ENCODE measurements at places on chromosomes 4 and X.

GRCh38 chr4:109233570-109233969, 68.9 kb downstream of the COL25A1 start:
- DNase-seq = no peak

- no peak for DNase-seq
Observed at GRCh38 chrX:111695297-111695880, 14.4 kb downstream of the ALG13 start.

DNA sequence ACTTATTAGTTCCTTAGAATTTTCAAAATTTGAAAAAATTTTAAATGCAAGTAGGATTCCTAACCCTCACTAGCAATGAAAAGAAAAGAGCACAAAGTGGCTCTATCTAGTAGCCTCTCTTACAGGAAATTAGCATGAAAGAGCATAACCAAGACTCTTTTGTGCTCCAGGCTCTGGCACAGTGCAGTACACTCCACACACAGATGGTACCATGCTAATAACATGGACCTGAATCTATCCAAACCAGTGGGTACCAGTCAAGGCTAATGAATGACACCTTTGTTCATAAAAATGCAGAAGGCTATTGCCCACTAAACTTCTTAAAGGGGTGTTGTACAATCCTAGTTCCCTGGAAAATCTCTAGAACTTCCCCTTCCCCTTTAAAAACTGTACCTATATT, 119.0 kb downstream of the MANBA start:
- no peak for DNase-seq

DNA sequence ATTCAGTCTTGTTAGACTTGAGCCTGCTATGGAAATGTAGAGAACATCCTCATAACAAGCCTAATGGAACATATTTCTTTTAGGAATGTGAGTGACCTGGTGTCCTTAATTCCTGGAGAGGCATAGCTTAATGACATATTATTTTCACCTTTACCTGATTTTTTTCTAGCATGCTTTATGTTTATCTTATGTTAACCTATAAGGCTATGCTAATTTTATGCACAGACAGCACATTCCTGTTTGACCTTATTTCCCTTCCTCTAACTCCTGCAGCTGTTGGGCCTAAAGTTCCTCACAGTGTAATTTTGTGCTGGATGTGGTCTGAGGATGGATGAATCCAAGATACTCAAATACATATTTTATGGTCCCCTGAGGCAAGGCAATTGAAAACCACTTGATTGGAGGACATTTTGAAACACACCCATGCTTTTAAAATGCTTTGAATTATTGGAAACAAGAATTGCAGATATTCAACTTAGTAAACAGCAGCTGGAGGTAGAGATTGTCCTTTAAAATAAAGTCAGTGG, 111.5 kb downstream of the LARP7 start:
- no peak for DNase-seq

GRCh38 chr4:27357283-27357682, 496.6 kb downstream of the STIM2 start:
- DNase-seq = no peak

GRCh38 chr4:138225477-138225876, 16.7 kb downstream of the SLC7A11 start:
- DNase-seq = no peak

GRCh38 chr4:87601361-87601760, 7.0 kb upstream of the DSPP start:
- DNase-seq = no peak

DNA sequence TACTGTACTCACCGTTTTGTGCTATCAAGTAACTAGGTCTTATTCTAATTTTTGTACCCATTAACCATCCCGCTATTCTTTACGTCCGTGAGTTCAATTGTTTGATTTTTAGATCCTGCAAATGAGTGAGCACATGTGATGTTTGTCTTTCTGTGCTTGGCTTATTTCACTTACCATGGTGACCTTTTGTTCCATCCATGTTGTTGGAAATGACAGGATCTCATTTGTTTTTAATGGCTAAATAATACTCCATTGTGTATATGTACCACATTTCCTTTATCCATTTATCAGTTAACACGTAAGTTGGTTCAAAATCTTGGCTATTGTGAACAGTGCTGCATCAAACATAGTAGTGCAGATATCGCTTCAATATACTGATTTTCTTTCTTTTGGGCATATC, 48.3 kb downstream of the USP9X start:
- DNase-seq = no peak

- DNase-seq = no peak
Observed at GRCh38 chr4:142656178-142656577, 189.9 kb downstream of the INPP4B start.

GRCh38 chr4:15938182-15938581, 358 bp downstream of the FGFBP1 start:
- DNase-seq = no peak

GRCh38 chr4:8555716-8556115, 24.5 kb upstream of the GPR78 start:
- no peak for DNase-seq

DNA sequence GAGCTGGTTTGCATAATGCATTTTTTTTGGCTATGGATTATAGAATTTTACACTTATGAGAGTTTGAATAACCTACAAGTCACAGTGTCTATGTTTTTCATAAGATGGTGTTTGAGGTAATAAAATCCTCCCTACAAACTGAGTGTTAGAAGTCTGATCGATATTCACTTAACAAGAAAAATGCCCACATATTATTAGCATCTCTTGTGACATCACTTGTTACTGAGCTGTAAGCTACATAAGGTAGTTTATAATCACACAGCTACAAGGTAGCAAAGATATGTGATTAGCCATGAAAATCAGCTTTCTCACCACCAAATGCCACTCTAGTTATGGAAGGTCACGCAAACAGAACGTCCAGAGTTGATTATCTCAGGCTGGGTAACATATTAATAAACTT, 669.6 kb downstream of the PCDH18 start:
- no peak for DNase-seq

DNA sequence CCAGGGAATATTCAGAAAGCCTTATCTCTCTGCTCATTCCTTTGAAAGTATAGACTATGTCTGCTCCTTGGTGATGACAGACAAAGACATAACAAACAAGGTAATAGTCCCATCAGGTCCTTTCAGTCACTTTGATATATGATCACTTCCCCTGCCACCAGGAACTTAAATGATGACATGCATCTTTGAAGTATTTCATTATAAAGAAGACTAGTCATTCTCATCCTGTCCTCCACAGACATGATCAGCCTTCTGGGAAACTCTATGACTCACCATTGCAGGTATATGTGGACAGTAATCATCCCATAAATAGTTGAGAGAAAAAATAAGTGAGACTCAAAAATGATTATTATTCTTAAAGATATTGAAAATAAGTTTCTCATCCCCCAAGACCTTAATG, 117.5 kb upstream of the VCX2 start:
- DNase-seq = no peak

DNA sequence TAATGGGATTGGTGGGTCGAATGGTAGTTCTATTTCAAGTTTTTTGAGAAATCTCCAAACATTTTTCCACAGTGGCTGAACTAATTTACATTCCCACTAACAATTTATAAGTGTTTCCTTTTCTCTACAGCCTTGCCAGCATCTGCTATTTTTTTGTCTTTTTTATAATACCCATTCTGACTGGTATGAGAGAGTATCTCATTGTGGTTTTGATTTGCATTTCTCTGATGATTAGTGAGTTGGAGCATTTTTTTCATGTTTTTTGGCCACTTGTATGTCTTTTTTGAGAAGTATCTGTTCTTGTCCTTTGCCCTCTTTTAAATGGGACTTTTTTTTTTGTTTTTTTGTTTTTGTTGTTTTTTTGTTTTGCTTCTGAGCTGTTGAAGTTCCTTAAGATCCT, 200.0 kb upstream of the GK2 start:
- no peak for DNase-seq

- DNase-seq = no peak
Observed at GRCh38 chrX:55714161-55714560, 3.4 kb upstream of the RRAGB start.

- DNase-seq = no peak
Observed at GRCh38 chr4:168128601-168129000, 36.3 kb downstream of the ANXA10 start.

- DNase-seq = no peak
Observed at GRCh38 chr4:129149906-129150305, 54.0 kb downstream of the C4orf33 start.

DNA sequence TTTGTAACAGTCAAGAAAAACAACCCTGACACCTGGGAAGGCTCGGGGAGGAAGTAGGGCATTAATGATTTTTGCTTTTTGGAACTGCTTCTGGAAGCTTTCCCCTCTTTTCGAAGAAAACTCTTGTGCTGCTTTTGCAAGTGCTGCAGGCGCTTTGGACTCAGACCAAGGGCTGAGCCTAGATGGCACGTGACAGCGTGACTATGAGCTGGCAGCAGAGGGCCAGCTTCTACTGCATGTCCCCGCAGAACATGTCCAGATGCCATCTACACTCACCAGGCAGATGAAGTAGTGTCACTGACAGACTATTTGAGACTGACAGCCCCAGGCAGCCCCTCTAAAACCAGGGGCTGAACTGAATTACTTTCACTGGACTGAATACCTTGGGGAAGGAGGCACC, 6.2 kb downstream of the NR0B1 start:
- no peak for DNase-seq

GRCh38 chr4:169948271-169948670, 77.9 kb downstream of the MFAP3L start:
- DNase-seq = no peak

DNA sequence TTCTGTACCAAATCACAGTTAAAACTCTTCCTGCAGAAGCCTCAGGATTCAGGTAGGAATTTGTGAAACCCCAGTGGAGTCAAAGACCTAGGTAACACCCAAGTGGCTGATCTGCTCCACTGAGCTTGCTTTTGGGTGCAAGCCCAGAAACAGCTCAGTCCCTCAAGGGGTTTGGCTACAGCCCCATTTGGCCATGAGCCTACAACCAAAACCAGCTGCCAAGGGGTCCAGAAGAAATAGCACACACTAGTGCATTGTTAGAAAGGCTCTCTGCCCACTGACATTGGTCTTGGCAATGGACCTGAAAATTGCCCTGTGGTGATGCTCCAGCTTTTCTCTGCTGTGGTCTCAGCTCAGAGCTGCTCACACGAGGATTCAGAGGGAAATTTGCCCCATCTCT, 577.4 kb upstream of the INTU start:
- no peak for DNase-seq

DNA sequence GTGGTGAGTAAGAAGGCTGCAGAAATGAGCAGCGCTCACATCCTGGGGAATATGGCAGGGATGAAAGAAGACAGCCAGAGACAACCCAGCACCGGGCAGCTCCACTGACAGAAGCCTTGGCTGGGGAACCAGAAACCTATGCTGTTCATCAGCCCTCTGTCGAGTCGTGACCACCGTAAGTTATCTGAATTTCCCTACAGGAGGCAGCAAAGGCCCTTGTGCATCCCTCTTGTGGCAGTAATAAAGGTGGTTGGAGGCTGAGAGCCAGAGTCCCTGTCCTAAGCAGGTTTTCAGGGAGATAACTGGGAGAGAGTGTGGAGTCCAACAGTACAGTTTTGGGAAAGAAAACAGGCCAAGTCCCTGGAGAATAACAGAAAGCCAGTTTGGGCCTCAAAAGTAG, 194.0 kb upstream of the BOD1L1 start:
- no peak for DNase-seq

DNA sequence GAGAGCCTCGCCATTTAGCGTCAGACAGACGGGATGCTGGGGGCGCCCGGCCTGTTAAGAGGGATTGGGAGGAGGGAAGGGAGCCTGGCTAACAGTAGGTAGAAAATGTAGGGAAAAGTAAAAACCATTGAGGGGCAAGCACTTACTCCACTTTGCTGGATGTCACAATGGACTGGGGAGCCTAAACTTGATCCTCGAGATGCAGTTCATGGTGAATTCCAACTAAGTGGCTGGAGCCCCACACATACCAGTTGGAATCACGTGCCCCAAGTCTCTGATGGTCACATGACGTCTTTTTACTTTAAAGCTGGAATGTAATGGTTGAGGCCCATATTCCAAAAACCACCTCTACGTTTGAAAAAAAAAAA, 1.5 kb downstream of the PLS3 start:
- no peak for DNase-seq

DNA sequence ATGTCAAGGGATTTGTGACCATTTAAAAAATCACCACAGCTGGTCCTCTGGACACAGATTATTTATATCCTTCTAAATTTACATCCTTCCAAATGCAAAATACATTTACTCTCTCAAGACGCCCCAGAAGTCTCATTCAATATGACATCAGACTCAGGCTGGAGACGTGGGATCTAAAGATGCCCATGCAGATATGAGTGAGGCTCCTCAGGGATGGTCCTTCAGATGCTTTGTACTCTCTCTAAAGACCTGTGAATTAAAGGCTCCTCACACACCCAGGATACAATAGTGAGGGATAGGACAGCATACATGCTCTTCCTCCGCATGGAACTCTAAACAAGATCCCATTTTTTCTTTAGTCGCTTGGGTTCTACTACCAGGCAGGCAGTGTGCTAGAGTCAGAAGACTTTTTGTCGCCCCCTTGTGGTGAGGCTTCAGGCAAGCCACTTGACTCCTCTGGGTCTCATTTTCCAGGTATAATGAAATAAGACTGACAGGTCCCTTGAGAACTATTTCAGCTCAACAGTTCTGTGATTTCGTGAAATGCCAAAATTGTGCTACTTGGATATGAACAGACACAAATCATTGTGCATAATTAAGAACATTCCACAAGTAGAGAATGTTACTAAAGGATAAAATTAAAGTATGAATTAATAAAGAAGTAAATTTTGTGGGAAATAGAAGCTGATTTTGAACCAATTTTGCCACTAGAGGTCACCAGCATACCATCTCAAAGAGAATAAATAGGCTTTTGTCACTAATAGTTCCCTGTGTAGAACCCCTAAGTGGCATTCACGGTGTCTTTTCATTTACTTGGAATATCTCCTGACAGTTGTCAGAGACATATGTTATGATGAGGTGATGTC, 13.7 kb upstream of the SCOC start:
- peak; percentile 60 for DNase-seq

GRCh38 chrX:31832263-31832662, 760.4 kb upstream of the FTHL17 start:
- DNase-seq = no peak

DNA sequence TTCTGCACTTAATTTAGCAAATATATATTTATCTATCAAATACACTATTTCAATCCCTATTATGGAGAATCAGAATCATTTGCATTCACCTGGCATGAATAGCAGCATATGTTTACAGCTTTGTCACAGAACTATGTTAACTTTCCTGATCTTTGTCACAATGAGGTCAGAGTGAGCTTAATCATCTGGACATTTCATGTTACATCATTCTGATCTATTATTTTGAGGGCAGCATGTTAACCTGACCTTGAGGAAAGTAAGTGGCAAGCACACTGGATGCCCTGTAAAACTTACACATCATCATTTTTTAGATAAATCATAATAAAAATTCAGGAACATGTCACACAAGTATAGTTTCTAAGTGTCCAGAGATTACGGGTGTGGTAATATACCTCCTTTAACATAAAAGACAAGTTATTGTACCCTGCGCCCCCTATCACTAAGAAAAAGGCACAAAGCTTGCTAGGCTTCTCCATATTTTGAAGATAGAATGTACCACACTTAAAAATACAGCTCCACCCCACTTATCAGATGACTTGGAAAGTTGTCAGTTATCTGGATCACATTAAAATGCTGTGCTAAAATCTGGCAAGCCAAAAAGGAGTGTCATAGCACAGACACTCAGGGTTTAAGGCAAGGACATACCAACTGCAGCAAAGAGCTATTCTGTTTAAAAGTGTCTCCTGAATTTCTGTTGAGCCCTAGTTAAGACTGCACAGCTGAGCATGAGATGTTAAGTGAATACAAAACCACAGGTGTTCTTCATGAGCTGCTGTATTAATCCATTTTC, 182.7 kb upstream of the FAT4 start:
- no peak for DNase-seq

- no peak for DNase-seq
Observed at GRCh38 chr4:14149176-14150053, 521.9 kb upstream of the BOD1L1 start.
